Frontal cortex (tissue), 4 donors: ENCODE measurements at places on chromosomes 7 and 10. TPM values are rescaled to one million over a fixed set of nuclear protein-coding genes. Genes with fewer than 3 reads are reported as not detected.

DNA sequence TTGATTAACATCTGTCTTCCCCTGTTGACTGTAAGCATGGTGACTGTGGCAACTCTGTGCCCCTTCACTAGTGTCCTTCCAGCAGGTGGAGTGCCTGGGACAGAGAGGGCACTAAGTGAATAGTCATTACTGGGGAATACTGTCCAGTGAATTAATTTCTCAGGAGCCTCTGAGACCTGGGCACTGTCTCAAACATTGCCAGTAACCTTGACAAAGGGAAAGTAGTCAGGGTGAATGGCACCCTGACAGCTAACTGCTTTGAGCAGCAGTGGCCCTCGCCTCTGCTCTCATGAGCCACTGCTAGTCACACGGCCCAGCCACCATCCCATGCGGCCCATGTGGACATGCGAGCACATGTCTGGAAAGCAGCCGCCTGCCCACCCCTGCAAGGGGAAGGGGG is 13.1 kb upstream of the GRB10 start:
- DNase-seq: no peak

- no peak for DNase-seq
These were observed 123.3 kb downstream of the USP6NL start for GRCh38 chr10:11488126-11488525.

GRCh38 chr7:112010994-112011393 is 195.2 kb downstream of the DOCK4 start:
- DNase-seq: no peak

GRCh38 chr10:3571310-3571825 is 213.6 kb downstream of the KLF6 start:
- no peak for DNase-seq

RBM20 gene
- total RNA-seq: 0.41 TPM

CHST3 gene
- 3.3 TPM for total RNA-seq

FAM171A1 gene
- total RNA-seq: 23.6 TPM

DNA sequence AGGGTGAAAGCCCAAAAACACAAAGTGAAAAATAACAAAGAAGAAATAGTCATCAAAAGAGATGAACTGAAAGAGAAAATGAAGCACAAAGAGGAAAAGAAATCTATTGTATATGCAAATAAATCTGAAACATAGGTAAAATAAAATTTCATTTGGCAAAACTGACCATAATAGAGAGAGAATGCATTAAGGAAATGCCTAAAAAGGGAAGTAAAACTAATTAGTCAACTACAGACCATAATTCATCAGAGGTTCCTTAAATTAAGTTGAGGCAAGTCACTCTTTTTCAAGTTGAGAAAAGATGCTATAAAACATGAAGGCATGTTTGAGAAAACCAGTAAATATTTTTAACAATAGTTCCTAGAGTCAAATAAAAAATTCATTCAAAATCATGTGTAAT is 233.3 kb downstream of the LRRN3 start:
- DNase-seq: no peak

DNA sequence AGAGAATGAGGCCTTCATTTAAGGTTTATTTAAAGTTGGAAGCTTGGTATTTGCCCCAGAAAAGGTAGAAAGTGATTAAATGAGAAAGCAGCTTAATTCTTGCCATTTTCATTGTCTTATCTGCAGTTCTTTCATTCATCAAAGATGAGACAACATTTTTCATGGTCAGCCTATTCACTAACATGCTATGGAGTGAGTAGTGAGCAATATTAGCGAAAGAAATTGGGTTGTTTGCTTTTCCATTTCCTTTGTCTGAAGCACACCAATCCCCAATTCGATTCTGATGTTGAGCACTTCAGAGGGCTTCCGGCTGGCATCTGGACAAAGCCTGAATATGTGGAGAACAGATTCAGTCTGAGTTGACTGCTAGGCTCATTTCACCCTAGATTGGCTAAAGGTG is 317.2 kb downstream of the BBS9 start:
- no peak for DNase-seq

GRCh38 chr10:109962247-109962646 is 38.9 kb upstream of the XPNPEP1 start:
- DNase-seq: no peak

- DNase-seq: no peak
These were observed 21.5 kb upstream of the AKR1B10 start for GRCh38 chr7:134505856-134506255.

PON1 gene
- total RNA-seq: not detected

LRIT1 gene
- not detected for total RNA-seq

GRCh38 chr10:122462533-122463465 is 1.4 kb downstream of the HTRA1 start:
- DNase-seq: no peak

DNA sequence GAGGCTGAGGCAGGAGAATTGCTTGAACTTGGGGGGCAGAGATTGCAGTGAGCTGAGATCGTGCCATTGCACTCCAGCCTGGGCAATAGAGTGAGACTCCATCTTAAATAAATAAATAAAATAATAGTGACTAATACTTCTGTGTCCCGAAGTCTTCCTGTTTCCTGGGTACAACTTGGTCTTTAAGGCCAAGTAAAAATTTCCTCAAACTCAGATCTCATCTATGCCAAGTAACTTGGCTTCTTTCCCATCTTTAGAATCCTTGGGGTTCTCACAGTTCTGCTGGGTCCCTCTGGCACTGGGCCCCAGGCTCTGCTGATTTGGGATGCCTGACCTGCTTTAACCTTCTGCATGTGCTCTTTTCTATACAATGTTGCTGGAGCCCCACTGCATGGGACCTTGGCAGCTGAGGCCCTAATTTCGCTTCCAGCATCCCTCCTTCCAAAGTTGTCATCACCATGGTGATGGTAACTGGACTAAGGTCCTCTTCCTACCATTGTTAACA is 22.7 kb upstream of the AKR1B10 start:
- DNase-seq: no peak

DNA sequence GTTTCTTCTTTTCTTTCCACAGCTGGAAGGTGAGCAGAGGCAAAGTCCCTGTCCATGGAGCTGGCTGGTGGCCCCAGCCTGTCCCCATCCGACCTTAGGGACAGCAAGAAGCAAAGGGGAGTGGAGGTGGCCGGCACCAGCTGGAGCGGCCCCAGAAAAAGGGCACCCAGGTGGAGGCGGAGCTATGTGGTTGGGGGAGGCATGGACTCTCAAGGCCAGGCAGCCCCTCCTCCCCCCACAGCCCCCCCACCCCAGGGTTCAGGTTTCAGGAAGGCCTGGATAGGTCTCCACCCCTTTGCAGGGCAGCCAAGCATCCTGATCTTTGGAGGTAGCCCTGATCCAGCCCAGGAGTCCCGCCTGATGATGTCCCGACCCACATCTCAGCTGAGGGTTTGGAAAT is at the start of gene SSC4D:
SSC4D (minus strand) TSS at position 161 of the 400 bp plus-strand sequence. CDS start 5,258 bp downstream, outside the sequence.
- no peak for DNase-seq

DNA sequence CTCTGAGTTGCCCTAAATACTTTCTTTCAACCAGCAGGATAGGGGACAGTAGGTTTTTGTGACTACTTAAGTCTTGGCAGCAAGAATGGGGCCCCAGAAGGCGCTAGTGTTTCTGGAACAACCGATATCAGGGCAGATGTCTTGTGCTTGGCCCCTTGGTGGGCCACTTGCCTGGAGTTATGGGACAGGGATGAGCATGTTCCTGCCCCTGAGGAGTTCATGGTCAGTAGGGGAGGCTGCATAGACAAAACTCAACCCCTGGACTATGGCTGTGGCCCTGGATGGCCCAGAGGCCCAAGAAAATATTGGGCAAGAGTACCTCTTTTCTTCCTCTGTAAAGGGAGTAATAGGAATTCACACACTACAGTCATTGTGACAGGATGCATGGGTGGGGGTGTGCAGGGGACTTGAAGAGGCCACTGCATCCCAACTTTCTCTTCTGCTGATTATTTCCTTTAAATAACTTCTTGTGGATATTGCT is 57.7 kb upstream of the IGFBP3 start:
- DNase-seq: no peak

DNA sequence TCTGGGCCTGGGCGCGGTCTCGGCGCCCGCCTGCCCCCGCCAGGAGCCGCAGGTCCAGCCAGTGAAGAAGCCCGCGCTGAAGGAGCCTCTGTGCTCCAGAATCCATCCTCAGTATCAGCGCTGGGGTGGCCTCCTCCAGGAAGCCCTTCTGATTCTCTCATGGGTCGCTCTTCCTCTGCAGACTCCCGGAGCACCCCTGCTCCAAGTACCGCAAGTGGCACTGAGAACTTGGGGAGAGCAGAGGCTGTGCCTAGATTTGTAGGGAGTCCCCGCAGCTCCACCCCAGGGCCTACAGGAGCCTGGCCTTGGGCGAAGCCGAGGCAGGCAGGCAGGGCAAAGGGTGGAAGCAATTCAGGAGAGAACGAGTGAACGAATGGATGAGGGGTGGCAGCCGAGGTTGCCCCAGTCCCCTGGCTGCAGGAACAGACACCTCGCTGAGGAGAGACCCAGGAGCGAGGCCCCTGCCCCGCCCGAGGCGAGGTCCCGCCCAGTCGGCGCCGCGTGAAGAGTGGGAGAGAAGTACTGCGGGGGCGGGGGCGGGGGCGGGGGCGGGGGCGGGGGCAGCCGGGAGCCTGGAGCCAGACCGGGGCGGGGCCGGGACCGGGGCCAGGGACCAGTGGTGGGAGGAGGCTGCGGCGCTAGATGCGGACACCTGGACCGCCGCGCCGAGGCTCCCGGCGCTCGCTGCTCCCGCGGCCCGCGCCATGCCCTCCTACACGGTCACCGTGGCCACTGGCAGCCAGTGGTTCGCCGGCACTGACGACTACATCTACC is at the start of gene ALOX5:
ALOX5 (plus strand) TSS at position 641 of the 774 bp plus-strand sequence; CDS start at position 705, 64 bp downstream.
- peak; percentile 75 for DNase-seq

DNA sequence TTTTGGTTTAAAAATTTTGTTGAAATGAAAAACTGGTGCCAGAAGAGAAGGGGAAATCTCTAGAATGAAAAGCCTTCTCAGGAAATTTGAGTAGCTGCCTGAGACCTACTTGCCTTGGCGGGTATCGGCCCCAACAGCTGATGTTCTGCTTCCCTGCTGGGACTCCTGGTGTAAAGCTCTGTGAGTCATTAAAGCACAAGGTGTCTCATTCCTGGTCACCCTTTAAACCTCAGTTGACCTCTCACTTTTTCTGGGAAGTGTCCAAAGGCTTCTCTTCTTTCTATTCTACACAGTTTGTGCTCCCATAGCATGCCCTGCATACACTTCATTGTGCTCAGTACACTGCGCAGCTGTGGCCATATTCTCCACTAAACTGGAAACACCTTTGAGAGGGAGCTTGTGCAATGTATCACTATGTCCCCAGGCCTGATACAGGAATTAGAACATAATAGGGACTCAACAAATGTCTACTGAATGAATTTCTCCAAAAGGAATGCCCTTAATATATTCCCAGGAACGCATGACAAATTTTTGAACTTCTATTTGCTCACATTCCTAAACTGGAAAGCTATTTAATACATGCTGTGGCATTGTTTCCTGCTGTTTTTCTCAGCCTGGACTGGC is 303.9 kb downstream of the SDHAF3 start:
- no peak for DNase-seq

DNA sequence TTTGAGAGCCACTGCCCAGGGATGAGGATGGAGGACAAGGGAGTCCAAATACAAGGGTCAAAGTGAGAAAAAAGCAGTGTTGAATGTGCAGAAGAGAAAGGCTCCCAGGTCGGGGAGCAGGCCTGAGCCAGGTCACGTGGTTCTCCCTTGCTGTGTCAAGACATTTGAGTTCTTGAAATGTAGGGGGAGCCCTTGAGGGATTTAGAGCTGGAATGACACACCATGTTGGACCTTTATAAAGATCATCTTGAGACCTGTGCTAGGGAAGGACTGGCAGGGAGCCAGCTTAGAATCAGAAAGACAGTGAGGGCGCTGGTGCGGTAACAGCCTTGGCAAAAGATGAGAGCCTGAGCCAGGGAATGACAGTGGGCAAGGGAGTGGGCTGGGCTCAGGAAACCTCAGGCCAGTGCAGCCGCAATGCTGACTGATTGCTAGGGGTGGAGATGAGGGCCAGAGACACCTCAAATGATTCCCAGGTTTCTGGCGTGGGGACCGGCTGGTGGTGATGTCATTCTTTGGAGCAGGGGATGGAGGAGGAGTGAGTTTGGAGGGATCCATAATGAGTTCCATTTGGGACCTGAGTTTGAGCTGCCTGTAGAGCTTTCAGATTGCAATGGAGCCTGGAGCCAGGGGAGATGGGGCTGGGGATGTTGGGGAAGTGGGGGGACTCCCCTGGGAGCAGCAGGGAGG is 120.1 kb downstream of the PTPN20 start:
- no peak for DNase-seq
